ENCODE measurements at places on chromosomes 2 and 18.
A peak's percentile ranks its signal among the peaks of the same experiment; 100 is the strongest.

DNA sequence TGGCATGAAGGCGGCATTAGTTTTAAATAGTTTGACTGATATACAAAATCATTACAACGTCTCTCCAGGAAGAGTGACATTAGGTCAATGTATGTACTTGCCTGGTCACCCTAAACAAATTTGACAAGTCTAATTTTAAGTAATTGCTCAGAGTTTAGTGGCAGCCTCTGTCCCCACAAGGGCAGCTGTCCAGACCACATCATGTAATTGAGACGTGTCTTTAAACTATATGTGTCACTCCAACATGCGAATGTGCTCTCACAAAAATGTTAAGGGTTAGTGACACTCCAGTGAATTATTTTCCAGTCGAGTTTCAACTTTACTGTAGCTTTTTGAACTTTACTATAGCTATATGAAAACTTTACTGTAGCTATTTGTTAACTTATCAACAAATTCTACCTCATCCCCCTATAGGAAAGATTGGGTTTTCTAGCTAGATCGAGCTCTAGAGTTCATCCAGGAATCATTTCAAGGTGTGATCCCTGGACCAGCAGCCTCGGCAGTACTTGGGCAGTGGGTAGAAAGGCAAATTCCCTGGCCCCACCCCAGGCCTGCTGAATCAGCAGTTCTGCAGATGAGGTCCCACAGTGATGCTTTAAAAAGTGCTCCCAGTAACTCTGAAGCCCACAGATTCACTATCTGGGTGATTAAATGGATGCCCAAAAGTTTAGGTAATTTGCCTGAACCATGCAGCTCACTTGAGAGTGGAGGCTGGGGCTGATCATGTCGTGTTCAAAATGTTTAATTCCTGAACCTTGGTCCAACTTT is 66.4 kb upstream of the POU3F3 start:
- no peak for DNase-seq

- no peak for DNase-seq
Measured at GRCh38 chr2:182208421-182208820, 218.4 kb downstream of the PDE1A start.

DNA sequence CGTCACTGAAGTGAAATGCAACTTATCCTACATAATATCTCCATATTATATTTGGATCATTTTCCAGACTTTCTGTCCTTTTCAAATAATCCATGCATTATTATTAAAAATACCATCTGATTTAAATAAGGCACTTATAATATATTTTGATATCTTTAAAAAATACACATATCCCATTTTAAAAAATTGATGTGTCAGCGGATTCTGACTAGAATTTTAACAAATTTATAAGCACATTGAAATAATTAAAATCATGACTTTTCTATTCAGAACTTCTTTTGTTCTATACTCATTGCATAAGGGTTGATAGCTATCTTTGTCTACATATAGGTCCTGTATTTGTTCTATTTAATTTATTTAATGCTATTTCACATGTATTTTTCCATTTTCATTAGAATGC is 199.0 kb upstream of the DSEL start:
- no peak for DNase-seq

DNA sequence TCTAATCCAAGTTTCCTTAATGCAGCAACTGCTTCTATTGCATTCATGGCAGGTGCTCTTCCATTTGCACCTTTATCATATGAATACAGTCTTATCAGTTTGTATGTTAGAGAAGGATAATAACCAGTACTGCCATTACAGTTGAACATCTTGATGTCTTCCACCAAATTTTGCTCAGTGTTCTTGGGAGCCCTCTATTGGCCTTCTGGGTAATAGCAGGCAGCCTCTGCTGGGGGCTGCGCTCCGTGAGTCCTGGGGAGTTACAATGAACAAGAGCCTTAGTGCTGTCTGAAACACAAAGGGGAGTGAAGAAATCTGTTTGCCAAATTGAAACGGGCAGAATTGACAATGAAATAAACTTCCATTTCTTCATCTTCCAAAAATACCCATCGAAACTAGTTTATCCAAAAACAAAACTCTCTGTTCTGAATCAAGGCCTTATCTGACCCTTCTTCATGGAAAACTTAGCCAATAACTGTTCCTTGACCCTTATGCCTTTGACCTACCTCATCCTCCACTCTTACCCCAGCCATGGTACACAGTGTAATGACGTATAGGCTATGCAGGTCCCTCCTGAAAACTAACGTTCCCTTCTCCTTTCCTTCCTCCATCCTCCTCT is 79.9 kb downstream of the ALK start:
- peak; percentile 42 for DNase-seq
